ENCODE measurements at places on chromosomes 5 and 9. TPM values are rescaled to one million over a fixed set of nuclear protein-coding genes. Genes with fewer than 3 reads are reported as not detected.

Gene NIPAL4
- total RNA-seq, result 10.9 TPM

Gene PCDHB2
- 3.9 TPM for total RNA-seq

Gene CHSY3
- total RNA-seq, result 0.09 TPM

Gene SMC5
- total RNA-seq, result 10.3 TPM

Gene PRR16
- not detected for total RNA-seq

Gene CXCL14
- 0.37 TPM for total RNA-seq

Gene ANXA2R
- total RNA-seq, result 3.7 TPM

Gene MYOT
- total RNA-seq, result not detected

Gene KIAA1958
- 2.6 TPM for total RNA-seq

Gene ADAMTS12
- 6.4 TPM for total RNA-seq

Gene LYSMD3
- total RNA-seq, result 14.1 TPM

Gene NKD2
- total RNA-seq, result 18.4 TPM

Gene CCNJL
- total RNA-seq, result 11.1 TPM

Gene FAM163B
- total RNA-seq, result not detected

Gene SMIM32
- total RNA-seq, result not detected

Gene FBN2
- 18.3 TPM for total RNA-seq

Data from A549 treated with Hydrocortisone at 1 μM for 4 hours (cell line).